A549 treated with dexamethasone at 1 μM for 4 hours (cell line): ENCODE measurements at places on chromosomes 13 and 19. TPM values are rescaled to one million over a fixed set of nuclear protein-coding genes. Genes with fewer than 3 reads are reported as not detected.

MRI1 gene
- 7.1 to 13.8 TPM (median 12.8 TPM) in 5 replicates for total RNA-seq

DZIP1 gene
- total RNA-seq: 10.8 to 14.9 TPM (median 13.0 TPM) in 5 replicates

C19orf38 gene
- 0.07 to 0.18 TPM (median 0.14 TPM) in 4 of 5 replicates, not detected in the other for total RNA-seq

ZNF430 gene
- total RNA-seq: 1.5 to 3.0 TPM (median 1.9 TPM) in 5 replicates

GPR4 gene
- 0.25 to 0.58 TPM (median 0.36 TPM) in 5 replicates for total RNA-seq

HPN gene
- total RNA-seq: 0.03 to 0.21 TPM (median 0.09 TPM) in 5 replicates

SYT5 gene
- 1.4 to 3.7 TPM (median 2.6 TPM) in 5 replicates for total RNA-seq

GARIN5A gene
- total RNA-seq: 1.6 to 1.9 TPM (median 1.8 TPM) in 5 replicates

SPTBN4 gene
- total RNA-seq: 0.41 to 0.73 TPM (median 0.66 TPM) in 5 replicates

SLITRK6 gene
- 0.15 to 0.26 TPM (median 0.17 TPM) in 5 replicates for total RNA-seq

FOXO1 gene
- 8.5 to 11.8 TPM (median 10.4 TPM) in 5 replicates for total RNA-seq

CYP4F8 gene
- total RNA-seq: not detected in 5 replicates

ZNF534 gene
- total RNA-seq: not detected in 5 replicates

CYP2S1 gene
- 16.1 to 27.3 TPM (median 23.6 TPM) in 5 replicates for total RNA-seq

DACT3 gene
- 0.17 to 0.29 TPM (median 0.26 TPM) in 5 replicates for total RNA-seq

PDE4A gene
- total RNA-seq: 3.3 to 5.2 TPM (median 4.7 TPM) in 5 replicates

NLRP9 gene
- total RNA-seq: not detected in 5 replicates

FXYD5 gene
- total RNA-seq: 171 to 243 TPM (median 234 TPM) in 5 replicates

VSTM1 gene
- total RNA-seq: 0.23 to 0.79 TPM (median 0.54 TPM) in 5 replicates

CPB2 gene
- 0.06 to 0.11 TPM (median 0.08 TPM) in 3 of 5 replicates, not detected in the others for total RNA-seq

LRFN3 gene
- total RNA-seq: 13.2 to 27.6 TPM (median 23.1 TPM) in 5 replicates

MBD3L2 gene
- total RNA-seq: not detected in 5 replicates

ZNF439 gene
- total RNA-seq: not detected in 5 replicates

VSTM2B gene
- 0.09 TPM in 1 of 5 replicates, not detected in the others for total RNA-seq
